ENCODE measurements at places on chromosomes 2 and 18.

- H3K4me1 ChIP-seq: no peaks in the 10 kb centered on the region
- H3K4me3 ChIP-seq: no peak overlapping the region
- H3K27ac ChIP-seq: no peak overlapping the region
- no peaks in the 10 kb centered on the region for H3K36me3 ChIP-seq
- DNase-seq: no peak
Measured at GRCh38 chr18:30387401-30387800, 655.1 kb downstream of the DSC3 start.

DNA sequence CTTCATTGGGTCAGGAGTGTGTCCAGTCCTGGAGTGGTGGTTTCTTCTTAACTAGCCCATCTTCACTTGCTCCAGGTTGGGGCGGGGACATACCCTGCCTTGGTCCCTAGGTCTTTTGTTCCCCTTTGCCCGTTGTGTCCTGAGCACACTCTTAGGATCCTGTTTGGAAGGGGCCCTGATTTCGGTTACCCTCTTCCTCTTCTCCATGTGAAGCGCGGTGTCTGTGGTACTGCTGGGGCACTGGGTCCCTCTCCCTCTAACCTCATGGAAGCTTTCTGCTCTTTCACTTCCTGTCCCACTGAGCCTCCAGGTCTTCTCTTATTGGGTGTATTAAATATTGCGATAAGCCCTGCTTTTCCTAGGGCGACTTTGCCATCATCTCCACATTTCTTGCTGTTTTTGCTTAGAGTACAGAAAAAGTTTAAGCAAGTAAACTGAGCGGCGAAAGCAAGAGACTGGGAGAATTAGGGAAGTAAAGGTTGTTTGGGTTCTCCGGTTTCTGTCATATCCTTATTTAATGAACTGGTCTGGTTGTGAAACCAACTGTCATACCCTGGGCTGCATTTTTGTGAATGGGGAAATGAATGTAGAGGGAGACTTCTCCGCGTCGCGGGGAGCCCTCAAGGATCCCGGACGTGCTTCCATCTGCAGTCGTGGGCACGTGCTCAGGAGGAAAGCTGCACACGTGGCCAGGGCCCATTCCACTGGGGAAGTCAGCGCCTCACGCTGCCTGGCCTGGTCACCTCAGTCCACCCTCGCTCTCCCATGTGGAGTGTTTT lies 73.8 kb upstream of the B3GNT7 start:
- H3K4me3 ChIP-seq: no peak overlapping the region
- H3K4me1 ChIP-seq: peaks cover 2% of the 10 kb centered on the region
- peaks cover 34% of the 10 kb centered on the region for H3K27me3 ChIP-seq

DNA sequence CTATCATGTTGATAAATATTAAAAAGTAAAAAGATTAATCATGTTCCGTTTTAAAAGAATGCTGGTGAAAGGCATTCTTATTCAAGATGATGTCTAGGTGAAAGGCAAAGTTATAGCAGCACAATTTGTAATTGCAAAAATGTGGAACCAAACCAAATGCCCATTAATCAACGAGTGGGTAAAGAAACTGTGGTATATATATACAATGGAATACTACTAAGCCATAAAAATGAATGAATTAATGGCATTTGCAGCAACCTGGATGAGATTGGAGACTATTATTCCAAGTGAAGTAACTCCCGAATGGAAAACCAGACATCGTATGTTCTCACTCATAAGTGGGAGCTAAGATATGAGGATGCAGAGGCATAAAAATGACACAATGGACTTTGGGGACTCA lies 286.4 kb downstream of the ARHGAP15 start:
- no peaks in the 10 kb centered on the region for H3K27me3 ChIP-seq
- no peak overlapping the region for H3K27ac ChIP-seq

- no peak for DNase-seq
- no peaks in the 10 kb centered on the region for H3K4me1 ChIP-seq
- no peaks in the 10 kb centered on the region for H3K27me3 ChIP-seq
- H3K4me3 ChIP-seq: no peak overlapping the region
Measured at GRCh38 chr18:53610957-53611356, 613.5 kb downstream of the MBD2 start.

- no peak overlapping the region for H3K4me3 ChIP-seq
- H3K36me3 ChIP-seq: no peaks in the 10 kb centered on the region
- no peaks in the 10 kb centered on the region for H3K4me1 ChIP-seq
- H3K27ac ChIP-seq: peak overlapping the region; percentile 32
Measured at GRCh38 chr2:195322324-195322723, 334.7 kb upstream of the SLC39A10 start.

DNA sequence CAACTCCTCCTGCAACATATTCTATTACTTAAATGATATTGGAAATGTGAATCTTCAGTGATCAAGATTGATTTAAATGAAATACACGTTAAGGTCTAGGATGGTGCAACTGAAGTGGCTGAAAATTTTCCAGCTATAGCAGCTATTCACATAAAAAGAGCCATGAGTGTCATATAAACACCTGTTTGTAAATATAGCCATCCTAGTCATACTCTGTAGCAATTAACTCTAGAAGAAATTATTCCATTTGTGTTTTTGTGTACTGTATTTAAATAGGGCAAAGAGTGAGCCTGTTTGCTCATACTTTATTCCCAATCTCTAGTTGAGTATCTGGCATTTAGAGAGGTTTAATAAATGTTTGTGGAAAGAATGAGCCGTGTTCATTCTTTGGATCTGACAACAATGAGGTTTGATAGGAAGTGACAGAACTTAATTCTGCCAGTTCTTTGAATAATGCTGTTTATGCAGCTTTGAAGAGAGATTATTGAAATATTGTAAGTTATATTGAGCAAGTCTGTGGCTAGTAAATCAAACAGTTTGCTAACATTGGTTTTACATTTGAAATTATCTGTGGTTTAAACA lies 49.7 kb downstream of the BABAM2 start:
- H3K27ac ChIP-seq: no peak overlapping the region
- no peaks in the 10 kb centered on the region for H3K27me3 ChIP-seq
- H3K36me3 ChIP-seq: no peaks in the 10 kb centered on the region
- no peak overlapping the region for H3K4me3 ChIP-seq

DNA sequence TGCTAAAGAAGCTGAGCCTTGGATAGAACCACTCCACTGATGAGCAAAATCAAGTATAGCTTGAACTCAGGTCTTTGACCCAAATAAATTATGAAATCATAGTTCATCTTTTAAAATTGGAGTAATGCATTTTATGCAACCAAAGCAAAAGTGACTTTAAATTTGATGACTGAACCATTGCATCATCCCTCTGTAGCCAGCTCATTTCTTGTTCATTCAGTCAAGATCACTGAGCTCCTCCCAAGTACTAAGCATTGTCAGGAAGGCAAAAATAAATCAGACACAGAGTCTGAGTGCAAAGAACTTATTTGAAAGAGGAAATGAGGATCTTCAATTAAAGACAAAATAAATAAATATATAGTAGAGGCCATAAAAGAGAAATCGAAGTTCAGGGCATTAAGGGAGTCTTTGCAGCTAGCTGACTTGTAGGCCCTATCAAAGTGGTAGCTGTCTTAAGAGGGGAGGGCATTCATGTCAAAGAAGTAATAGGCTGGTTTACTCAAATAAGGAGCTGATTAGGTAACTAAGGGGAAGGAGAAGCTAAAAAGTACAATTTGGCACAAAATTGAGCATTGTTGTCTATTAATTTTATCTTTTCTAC lies 411.8 kb downstream of the MTX2 start:
- no peak overlapping the region for H3K4me3 ChIP-seq
- H3K27me3 ChIP-seq: peaks cover 62% of the 10 kb centered on the region
- DNase-seq: no peak
- H3K4me1 ChIP-seq: no peaks in the 10 kb centered on the region
- H3K36me3 ChIP-seq: no peaks in the 10 kb centered on the region

DNA sequence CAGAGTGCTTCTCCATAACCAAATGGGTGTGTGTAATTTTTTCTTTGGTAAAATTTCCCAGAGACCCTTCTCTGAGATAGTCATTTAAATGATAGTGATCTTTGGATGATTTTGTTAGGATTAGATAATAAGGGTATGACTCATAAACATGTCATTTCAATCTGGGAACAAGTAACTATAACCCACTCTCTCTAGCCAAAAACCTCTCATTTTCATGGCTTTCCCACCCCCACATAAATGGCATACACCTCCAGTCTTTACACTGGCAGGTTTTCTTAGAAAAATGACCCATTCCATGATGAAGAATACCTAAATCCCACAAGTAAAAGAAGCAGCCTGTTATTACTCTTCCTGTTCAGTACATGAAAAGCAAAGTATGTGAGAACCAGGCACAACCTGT lies 572.0 kb upstream of the ZEB2 start:
- no peak overlapping the region for H3K4me3 ChIP-seq
- no peak for DNase-seq
- peaks cover 5% of the 10 kb centered on the region for H3K27me3 ChIP-seq
- no peaks in the 10 kb centered on the region for H3K4me1 ChIP-seq
- H3K36me3 ChIP-seq: no peaks in the 10 kb centered on the region

DNA sequence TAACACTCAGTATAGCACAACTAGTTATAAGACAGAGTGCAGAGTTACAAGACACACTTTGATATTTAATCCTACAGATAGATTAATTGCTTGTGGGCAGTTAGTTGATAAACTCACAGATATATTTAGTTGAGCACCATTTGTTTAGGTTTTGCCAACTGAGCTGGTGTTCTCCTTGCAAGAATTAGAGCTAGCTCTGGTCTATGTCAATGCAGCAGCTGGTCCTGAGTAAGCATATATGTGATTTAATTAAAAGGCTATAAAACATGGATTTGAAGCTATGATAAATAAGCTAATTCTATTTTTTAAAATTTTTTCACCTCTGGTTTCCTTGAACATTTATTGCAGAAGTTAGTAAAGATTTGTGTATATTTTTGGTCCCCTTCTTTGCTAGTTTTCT lies 35.6 kb downstream of the GPD2 start:
- H3K27me3 ChIP-seq: no peaks in the 10 kb centered on the region
- DNase-seq: no peak
- H3K36me3 ChIP-seq: peaks cover 2% of the 10 kb centered on the region
- no peak overlapping the region for H3K27ac ChIP-seq

GRCh38 chr2:144358374-144358964 lies 161.4 kb downstream of the ZEB2 start:
- no peak for DNase-seq
- no peak overlapping the region for H3K27ac ChIP-seq
- no peak overlapping the region for H3K4me3 ChIP-seq
- peaks cover 8% of the 10 kb centered on the region for H3K27me3 ChIP-seq

GRCh38 chr2:231370749-231371429 lies 24.6 kb upstream of the B3GNT7 start:
- no peaks in the 10 kb centered on the region for H3K4me1 ChIP-seq
- H3K27ac ChIP-seq: no peak overlapping the region
- H3K27me3 ChIP-seq: no peaks in the 10 kb centered on the region
- H3K4me3 ChIP-seq: no peak overlapping the region

- H3K4me1 ChIP-seq: peaks cover 21% of the 10 kb centered on the region
- peak within 1 kb of the TSS; percentile 97 for H3K27ac ChIP-seq
- peak; percentile 69 for DNase-seq
- H3K27me3 ChIP-seq: no peaks in the 10 kb centered on the region
- H3K36me3 ChIP-seq: peaks cover 2% of the 10 kb centered on the region
Measured at GRCh38 chr18:46097801-46098615, at the start of gene ATP5F1A. ATP5F1A (minus strand) TSS chr18:46098296; CDS start chr18:46098231, 65 bp downstream.

DNA sequence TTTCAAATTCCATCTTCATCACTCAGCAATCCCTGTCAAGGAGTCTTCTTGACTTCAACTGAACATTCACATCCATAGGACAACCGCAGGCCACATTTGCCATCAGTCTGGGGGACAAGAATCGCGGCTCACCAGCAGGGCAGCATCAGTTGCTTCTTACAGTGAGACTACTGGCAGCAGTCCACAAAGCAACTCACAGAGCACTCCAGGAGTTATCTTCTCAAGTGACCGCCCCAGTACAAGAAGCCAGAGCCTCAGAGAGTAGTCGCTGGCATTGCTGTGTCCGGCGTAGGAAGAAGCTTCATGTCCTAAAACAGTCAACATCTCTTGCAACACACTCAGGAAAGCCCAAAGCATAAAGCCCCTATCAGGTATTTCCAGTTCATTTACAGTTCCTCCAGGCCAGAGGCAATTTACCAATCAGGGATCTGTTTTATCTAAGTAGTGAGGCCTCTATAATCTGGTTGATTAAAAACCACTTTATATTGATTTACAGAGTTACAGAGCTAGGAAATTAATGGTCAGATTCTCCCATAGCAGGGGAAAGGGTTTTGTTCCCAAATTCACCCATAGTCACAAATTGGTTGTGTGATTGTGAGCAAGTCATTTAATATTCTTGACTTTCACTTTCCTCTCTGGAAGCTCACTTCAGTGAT lies 177.3 kb downstream of the NBAS start:
- DNase-seq: no peak
- peaks cover 2% of the 10 kb centered on the region for H3K4me1 ChIP-seq
- no peak overlapping the region for H3K27ac ChIP-seq
- H3K4me3 ChIP-seq: no peak overlapping the region

DNA sequence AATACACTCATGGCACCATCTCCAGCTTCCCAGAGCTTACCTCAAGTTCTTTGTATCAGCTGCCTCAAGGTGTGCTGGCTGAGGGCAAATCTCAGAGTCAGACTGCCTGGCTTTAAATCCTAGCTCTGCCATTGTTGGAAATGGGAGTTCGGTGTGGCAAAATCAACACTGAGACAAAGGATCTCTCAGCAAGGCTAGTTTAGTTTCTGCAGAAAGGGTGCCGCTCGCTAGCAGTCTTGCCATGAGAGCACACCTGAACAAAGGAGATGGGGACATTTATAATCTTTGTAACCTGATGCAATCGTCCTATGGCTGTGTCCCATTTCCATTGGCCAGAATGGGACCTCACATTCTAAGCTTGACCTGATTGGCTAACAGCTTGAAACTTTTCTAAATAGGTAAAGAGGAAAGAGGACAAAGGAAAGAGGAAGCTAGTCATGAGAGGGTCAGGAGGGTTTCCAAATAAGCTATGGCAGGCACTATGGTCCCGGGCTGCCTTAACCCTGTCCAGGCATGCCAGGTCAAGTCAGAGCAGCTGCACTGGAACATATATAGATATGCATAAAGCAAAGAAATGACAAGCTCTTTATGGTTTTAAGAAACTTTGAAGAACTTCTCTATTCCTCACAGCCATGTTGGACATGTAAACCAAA lies 4.3 kb upstream of the UBE2F start:
- peaks cover 7% of the 10 kb centered on the region for H3K4me1 ChIP-seq
- H3K27me3 ChIP-seq: peaks cover 2% of the 10 kb centered on the region
- no peak overlapping the region for H3K4me3 ChIP-seq
- H3K36me3 ChIP-seq: no peaks in the 10 kb centered on the region
- H3K27ac ChIP-seq: no peak overlapping the region
- no peak for DNase-seq

DNA sequence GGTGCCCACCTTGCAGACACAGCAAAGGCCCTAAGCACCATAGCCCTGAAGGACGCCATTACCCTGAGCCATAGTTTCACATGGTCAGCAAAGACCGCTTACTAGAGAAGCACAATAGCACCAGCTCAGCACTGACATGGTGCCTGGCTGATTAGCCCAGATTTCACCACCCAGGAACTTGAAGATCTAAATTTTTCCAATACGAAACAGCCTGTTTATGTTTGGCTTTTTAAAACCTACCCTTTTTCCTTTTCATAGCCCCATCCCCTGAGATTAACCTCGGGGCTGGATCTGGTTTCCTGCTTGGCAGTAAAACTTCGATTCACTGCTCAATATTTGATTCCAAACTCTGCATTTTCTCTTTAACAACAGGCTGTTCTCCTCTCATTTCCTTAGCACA lies 158.5 kb upstream of the PID1 start:
- H3K4me3 ChIP-seq: no peak overlapping the region
- no peak overlapping the region for H3K27ac ChIP-seq
- no peaks in the 10 kb centered on the region for H3K4me1 ChIP-seq
- H3K36me3 ChIP-seq: no peaks in the 10 kb centered on the region
